ENCODE measurements at places on chromosomes 2 and 18.

DNA sequence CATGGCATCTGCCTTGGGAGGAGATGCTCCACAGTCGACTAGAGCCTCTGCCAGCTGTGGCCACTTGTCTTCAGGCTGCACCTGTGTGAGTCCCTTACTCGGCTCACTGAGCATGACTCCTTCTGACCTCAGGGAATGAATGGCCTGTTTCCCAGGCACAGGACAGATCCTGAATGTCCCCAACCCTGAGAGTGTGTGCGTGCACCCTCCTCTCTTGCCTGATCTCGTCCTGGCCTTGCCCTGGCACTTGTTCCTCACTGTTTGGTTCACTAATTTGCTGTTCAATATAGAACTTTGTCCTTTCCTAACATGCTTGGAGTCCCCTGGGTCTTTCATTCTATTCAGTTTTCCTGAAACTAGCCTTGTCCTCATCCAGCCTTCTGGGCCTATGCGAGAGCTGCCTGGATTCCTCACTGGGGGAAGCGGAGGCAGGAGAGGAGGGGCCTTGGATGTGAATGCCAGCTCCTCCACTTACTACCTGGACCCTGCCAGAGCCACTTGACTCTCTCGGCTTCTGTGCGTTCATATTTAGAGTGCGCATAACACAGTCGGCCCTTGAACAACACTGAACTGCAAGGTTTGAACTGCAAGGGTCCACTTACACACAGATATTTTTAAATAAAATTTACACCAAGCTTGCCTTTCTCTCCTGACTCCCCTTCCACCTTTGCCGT is 184.8 kb downstream of the ACKR3 start:
- DNase-seq = no peak

- DNase-seq = no peak
Observed at GRCh38 chr2:110773401-110773921, 41.1 kb downstream of the ACOXL start.

- no peak for DNase-seq
Observed at GRCh38 chr18:45339810-45340550, 275.3 kb upstream of the SLC14A2 start.

- DNase-seq = no peak
Observed at GRCh38 chr2:239165206-239165831, 235.5 kb downstream of the HDAC4 start.

DNA sequence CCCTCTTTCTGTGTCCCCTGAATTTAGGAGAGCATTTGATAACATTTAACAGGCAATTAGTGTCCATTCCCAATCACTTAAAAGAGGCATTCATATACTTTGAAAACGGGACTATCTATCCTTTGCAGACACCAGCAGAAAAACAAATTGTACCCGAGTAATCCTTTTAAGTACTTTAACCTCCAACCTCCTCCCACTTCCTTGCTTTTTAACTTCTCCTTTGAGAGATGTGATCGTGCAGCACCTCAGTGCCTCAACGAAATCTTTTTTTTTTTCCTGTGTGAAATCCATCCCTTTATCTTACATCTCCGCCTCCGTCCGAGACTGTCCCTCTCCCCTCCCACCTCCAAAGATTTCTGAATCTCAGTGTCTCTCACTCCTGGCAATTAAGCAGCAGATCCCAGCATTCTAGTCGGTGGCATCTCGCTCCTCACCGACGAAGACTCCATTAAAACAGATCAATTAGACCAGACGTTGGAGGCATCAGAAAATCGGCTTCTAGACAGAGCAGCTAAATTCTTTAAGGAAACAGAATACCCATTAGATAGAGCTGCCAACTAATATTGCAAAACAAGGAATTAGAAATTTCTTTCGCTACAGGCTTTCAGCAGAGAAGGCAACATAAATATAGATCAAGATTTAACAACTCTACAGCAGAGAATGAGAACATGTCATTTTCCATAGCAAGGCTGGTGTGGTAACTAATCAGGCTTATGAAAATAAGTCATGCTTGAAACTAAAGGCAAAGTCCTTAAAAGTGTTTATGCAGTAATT is 1.9 kb upstream of the TMEFF2 start:
- DNase-seq = no peak
